Nucleus accumbens (tissue), 56 donors: ENCODE measurements at places on chromosomes 7 and 10.

DNA sequence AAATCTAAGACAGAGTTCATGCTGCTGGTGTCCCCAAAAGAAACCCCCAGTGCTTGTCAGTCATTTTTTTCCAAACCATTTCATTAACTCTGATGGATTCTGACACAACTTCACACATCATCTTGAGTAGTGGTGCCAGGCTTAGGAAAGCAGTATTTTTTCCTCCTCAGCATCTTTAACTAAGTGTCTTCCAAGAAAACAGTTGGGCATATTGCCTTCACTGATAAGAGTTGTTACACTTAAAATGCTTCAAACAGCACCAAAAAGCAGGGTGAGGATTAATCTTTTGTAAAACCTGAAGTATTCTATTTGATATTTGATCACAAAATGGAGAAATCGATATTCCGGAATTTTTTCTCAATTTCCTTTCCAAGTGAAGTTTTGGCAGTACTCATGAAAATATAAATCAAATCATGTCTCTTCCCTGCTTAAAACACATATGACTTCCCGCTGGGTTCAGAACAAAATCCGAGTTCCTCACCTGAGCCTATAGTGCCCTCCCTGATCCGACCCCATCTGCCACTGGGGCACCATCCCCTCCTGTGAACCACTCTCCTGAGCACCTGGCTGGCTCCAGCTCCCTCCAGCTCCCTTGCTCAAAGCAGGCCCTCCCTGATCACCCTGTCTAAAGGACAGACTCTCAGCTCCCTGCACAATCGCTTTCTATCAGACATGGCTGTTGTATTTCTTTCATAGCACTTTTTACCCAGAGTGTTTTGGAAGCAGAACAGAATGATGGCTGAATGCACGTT lies 61.6 kb downstream of the CYTH3 start:
- no peak for DNase-seq

GRCh38 chr10:43734716-43735115 lies 86.0 kb upstream of the ZNF32 start:
- no peak for DNase-seq

GRCh38 chr10:105062951-105063350 lies 421.9 kb downstream of the SORCS3 start:
- no peak for DNase-seq

DNA sequence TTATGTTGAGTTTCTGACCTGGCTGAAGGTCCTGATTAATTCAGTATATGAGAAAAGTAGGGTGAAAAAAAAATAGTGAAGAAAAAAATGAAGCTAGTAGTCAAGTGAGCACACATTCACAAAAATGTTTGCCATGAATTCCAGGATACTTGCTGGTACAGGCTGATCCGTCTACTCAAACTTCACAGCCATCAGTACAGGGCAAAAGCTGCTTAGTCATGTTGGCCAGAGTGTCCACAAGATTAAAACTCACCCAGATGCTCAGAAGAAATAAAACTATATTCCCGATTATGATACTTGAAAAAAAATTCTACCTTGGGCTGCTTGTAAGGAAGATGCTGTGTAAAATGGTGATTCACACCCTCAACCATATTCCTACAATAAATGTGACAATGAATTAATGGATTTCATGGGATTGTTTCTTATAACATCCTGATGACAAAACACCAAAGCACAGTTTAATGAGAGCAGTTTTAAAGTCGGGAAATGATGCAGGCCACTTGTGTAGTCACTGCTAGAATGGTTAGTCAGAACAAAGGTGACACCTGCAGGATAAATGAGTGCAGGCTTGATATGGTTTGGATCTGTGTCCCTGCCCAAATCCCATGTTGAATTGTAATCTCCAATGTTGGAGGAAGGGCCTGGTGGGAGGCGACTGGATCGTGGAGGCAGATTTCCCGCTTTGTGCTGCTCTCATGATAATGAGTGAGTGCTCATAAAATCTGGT lies 49.2 kb upstream of the ANKRD1 start:
- DNase-seq, result no peak

DNA sequence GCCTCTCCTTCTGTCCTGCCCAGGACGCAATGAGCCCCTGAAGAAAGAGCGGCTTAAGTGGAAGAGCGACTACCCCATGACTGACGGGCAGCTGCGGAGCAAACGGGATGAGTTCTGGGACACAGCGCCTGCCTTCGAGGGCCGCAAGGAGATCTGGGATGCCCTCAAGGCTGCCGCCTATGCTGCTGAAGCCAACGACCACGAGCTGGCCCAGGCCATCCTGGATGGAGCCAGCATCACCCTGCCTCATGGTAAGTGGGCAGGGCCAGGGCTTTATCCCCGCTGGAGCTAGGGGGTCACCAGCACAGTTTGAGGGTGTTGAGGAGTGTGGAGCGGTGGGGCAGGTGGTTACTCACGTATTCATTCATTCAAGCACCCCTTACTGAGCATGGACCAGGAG lies 4.7 kb upstream of the ANKRD2 start:
- no peak for DNase-seq

GRCh38 chr10:128908099-128908498 lies 558.9 kb upstream of the MGMT start:
- no peak for DNase-seq
